ENCODE measurements at places on chromosomes 4 and X. TPM values are rescaled to one million over a fixed set of nuclear protein-coding genes. Genes with fewer than 3 reads are reported as not detected.

- no peak overlapping the region for H3K4me3 ChIP-seq
- no peaks in the 10 kb centered on the region for H3K36me3 ChIP-seq
- H3K27me3 ChIP-seq, result no peaks in the 10 kb centered on the region
- DNase-seq, result no peak
- peaks cover 32% of the 10 kb centered on the region for H3K4me1 ChIP-seq
- no peak overlapping the region for H3K27ac ChIP-seq
Observed at GRCh38 chr4:38086151-38086848, 126.1 kb downstream of the PTTG2 start.

Gene CBR4
- 21.4 TPM for total RNA-seq

- H3K4me1 ChIP-seq, result peaks cover 3% of the 10 kb centered on the region
- peak; percentile 39 for DNase-seq
- H3K27me3 ChIP-seq, result no peaks in the 10 kb centered on the region
- no peaks in the 10 kb centered on the region for H3K36me3 ChIP-seq
- no peak within 1 kb of the TSS for H3K27ac ChIP-seq
- H3K4me3 ChIP-seq, result peak within 1 kb of the TSS; percentile 58
Observed at GRCh38 chr4:74794382-74795010, at the start of gene BTC. Gene BTC (minus strand): TSS chr4:74794523. CDS start chr4:74794325, 198 bp downstream.

- H3K36me3 ChIP-seq, result no peaks in the 10 kb centered on the region
- H3K4me3 ChIP-seq, result no peak overlapping the region
- H3K27ac ChIP-seq, result no peak overlapping the region
- H3K27me3 ChIP-seq, result no peaks in the 10 kb centered on the region
Observed at GRCh38 chr4:169236078-169236477, 34.7 kb downstream of the SH3RF1 start.

- no peak overlapping the region for H3K27ac ChIP-seq
- no peak overlapping the region for H3K4me3 ChIP-seq
- no peaks in the 10 kb centered on the region for H3K27me3 ChIP-seq
- no peak for DNase-seq
Observed at GRCh38 chrX:17525762-17526555, 151.0 kb downstream of the NHS start.

DNA sequence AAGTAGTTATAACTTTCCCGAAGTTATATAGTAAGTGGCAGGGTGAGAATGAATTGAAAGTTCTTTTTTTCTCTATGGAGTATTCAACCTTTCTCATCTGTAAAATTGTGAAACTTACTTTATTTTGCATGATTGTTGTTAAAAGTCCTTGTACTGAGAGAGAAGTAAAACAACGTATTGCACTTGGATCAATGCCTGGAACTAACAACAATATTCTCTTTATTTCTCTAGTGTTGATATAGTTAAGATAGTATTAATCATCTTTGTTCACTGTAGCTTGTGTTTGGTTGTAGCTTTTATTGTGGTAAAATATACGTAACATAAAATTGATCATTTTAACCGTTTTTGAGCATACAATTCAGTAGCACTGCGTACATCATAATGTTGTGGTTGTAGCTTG is 48.7 kb downstream of the STIM2 start:
- peaks cover 14% of the 10 kb centered on the region for H3K4me1 ChIP-seq
- no peak for DNase-seq
- no peaks in the 10 kb centered on the region for H3K27me3 ChIP-seq
- no peak overlapping the region for H3K4me3 ChIP-seq
- no peak overlapping the region for H3K27ac ChIP-seq
- H3K36me3 ChIP-seq, result no peaks in the 10 kb centered on the region

Gene VEGFD
- total RNA-seq, result 1.2 TPM

GRCh38 chr4:77398256-77398655 is 207.4 kb upstream of the CXCL13 start:
- H3K4me3 ChIP-seq, result no peak overlapping the region
- no peaks in the 10 kb centered on the region for H3K36me3 ChIP-seq
- no peaks in the 10 kb centered on the region for H3K27me3 ChIP-seq

GRCh38 chr4:175823015-175823742 is 11.1 kb upstream of the GPM6A start:
- no peaks in the 10 kb centered on the region for H3K4me1 ChIP-seq
- no peak for DNase-seq
- no peak overlapping the region for H3K4me3 ChIP-seq
- no peak overlapping the region for H3K27ac ChIP-seq

DNA sequence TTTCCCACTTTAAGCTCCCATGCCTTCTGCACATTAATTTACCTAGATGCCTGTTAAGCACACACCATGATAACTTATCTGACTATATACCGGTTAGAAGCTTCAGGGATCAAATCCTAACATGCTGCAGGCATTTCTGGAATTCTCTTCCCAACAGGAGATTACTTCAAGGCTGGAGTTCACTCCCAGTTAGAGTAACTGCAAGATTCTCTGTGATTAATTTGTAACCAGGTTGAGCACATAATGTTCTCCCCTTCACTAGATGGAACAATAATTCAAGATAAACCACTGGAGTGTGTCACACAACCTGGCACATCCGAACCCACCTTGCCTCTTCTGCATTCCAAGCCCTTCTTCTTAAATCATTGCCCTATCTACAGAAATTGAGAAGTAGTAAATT is 11.8 kb upstream of the UGT2A3 start:
- H3K4me3 ChIP-seq, result no peak overlapping the region
- H3K4me1 ChIP-seq, result no peaks in the 10 kb centered on the region
- no peaks in the 10 kb centered on the region for H3K27me3 ChIP-seq
- H3K36me3 ChIP-seq, result no peaks in the 10 kb centered on the region
- H3K27ac ChIP-seq, result no peak overlapping the region
- DNase-seq, result no peak

DNA sequence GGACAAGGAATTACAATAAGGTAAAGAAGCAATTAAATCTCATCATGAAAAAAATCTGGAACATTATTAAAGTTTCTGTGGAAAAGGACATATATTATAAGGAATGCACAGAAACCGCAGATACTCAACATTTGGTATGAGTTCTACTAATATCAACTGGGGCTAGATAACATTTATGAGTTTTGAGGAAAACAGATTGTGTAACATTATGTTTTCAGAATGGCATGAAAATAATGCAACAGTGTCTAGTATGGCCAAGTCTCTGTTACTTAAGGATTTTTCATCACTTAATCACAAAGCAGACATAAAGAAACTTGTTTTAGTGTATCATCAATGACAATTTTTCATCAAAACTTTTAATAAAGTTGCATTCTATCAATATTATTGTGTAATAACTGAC is 785.0 kb downstream of the GLUD2 start:
- H3K4me1 ChIP-seq, result no peaks in the 10 kb centered on the region
- no peak overlapping the region for H3K27ac ChIP-seq
- H3K27me3 ChIP-seq, result no peaks in the 10 kb centered on the region
- no peaks in the 10 kb centered on the region for H3K36me3 ChIP-seq
- no peak for DNase-seq

GRCh38 chrX:78314561-78314960 is 12.8 kb downstream of the CYSLTR1 start:
- H3K4me3 ChIP-seq, result no peak overlapping the region
- H3K27ac ChIP-seq, result no peak overlapping the region
- no peaks in the 10 kb centered on the region for H3K27me3 ChIP-seq
- no peaks in the 10 kb centered on the region for H3K4me1 ChIP-seq

DNA sequence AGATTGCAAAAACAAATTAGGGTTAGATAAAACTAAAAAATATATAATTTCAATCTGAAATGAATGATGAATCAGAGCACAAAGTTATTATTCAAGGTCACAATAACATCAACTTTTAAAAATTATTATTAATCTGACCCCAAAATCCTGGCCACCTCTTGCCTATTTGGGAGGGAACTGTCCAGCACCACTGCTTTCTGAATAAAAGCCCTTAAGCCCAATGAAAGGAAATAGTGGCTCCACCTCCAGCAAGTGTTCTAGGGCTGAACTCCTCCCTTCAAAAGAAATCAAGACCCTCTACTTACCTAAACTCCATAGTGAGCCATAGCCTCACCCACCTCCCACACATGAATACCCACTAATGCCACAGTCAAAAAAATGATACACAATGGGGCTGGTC is 208.2 kb downstream of the PARM1 start:
- no peaks in the 10 kb centered on the region for H3K36me3 ChIP-seq
- no peak overlapping the region for H3K27ac ChIP-seq
- H3K27me3 ChIP-seq, result no peaks in the 10 kb centered on the region
- no peak for DNase-seq
- no peak overlapping the region for H3K4me3 ChIP-seq
- no peaks in the 10 kb centered on the region for H3K4me1 ChIP-seq

GRCh38 chrX:155592981-155593380 is 19.8 kb downstream of the TMLHE start:
- no peaks in the 10 kb centered on the region for H3K27me3 ChIP-seq
- no peak overlapping the region for H3K4me3 ChIP-seq
- H3K27ac ChIP-seq, result no peak overlapping the region
- H3K4me1 ChIP-seq, result no peaks in the 10 kb centered on the region

DNA sequence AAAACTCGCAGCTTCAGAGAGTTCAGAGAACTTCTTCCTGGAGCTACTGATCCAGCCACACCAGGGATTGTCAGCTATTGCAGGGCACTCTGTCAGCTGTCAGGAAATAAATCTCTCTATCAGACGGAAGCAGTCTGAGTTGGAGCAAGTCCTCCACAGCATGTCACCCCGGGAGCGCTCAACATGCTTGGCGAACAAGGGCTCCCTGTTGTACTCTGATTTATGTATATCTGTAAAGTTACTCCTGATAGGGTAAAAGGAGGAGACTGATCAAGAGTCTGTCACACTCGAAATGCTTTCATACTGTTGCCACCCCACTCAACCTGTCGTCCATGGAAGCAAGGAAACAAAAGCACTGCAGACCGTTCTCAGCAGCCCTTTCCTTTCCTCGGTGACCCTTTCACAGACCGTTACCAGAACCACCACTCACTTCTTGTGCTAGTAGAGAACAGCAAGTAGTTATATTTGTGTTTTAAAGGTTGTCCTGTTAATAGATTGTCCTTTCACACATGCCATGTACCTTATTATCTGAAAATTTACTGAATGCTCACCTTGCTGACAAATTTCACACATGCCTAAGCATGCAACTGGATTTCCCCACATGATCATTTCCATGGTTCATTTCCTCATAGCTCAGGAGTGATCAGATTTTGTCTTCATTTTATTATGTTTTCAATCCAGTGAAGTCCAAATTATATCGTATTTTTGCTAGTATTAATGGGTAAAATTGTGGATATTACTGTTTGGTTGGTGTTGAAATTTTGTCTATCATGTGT is 2108.9 kb upstream of the TENM3 start:
- H3K27ac ChIP-seq, result no peak overlapping the region
- no peaks in the 10 kb centered on the region for H3K4me1 ChIP-seq
- H3K36me3 ChIP-seq, result no peaks in the 10 kb centered on the region
- no peaks in the 10 kb centered on the region for H3K27me3 ChIP-seq

DNA sequence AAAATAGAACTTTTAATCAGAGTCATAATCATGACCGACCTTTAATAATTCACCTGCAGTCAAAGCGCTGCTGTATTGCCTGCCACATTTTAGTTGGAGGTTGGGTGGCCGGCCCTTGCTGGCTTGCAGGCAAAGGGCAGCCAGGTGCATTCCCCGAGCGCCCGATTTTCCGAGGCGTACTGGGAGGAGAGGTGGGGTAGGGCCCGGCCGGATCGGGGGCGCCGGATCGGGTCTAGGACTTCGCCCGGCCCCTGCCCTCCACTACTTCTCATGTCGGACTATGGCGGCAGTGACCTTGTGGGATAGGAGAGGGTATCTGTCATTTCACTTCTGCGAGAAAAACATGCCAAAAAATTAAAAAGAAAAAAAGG is 2.5 kb upstream of the RS1 start:
- peak; percentile 20 for DNase-seq
- H3K4me1 ChIP-seq, result no peaks in the 10 kb centered on the region
- no peak overlapping the region for H3K27ac ChIP-seq

GRCh38 chr4:184356366-184356765 is 118.0 kb downstream of the IRF2 start:
- H3K27me3 ChIP-seq, result no peaks in the 10 kb centered on the region
- H3K4me3 ChIP-seq, result no peak overlapping the region
- peaks cover 6% of the 10 kb centered on the region for H3K4me1 ChIP-seq
- no peaks in the 10 kb centered on the region for H3K36me3 ChIP-seq
- no peak for DNase-seq

Gene TCEAL6
- total RNA-seq, result 4.5 TPM
